Activated T-helper 17 cell treated with anti-CD3 and anti-CD28 coated beads, Interleukin-2, amount 50 U/mL, for 72 hours (primary cell): ENCODE measurements at places on chromosomes 4 and X.

GRCh38 chr4:169621731-169622492, 1.5 kb downstream of the CLCN3 start:
- ATAC-seq, result peak; percentile 39

GRCh38 chrX:53481816-53482465, 47.8 kb upstream of the HSD17B10 start:
- no peak for ATAC-seq

- no peak for ATAC-seq
These were observed 458.5 kb downstream of the AFF2 start for GRCh38 chrX:148958901-148959300.

- no peak for ATAC-seq
These were observed 136.0 kb upstream of the SMIM31 start for GRCh38 chr4:164617911-164618310.

GRCh38 chr4:1721666-1722550, 587 bp downstream of the TACC3 start:
- ATAC-seq, result peak; percentile 1

GRCh38 chr4:89549907-89550306, 242.3 kb upstream of the GPRIN3 start:
- no peak for ATAC-seq

GRCh38 chr4:138037696-138038095, 204.5 kb downstream of the SLC7A11 start:
- no peak for ATAC-seq
